ENCODE measurements at places on chromosomes 1 and 21.

DNA sequence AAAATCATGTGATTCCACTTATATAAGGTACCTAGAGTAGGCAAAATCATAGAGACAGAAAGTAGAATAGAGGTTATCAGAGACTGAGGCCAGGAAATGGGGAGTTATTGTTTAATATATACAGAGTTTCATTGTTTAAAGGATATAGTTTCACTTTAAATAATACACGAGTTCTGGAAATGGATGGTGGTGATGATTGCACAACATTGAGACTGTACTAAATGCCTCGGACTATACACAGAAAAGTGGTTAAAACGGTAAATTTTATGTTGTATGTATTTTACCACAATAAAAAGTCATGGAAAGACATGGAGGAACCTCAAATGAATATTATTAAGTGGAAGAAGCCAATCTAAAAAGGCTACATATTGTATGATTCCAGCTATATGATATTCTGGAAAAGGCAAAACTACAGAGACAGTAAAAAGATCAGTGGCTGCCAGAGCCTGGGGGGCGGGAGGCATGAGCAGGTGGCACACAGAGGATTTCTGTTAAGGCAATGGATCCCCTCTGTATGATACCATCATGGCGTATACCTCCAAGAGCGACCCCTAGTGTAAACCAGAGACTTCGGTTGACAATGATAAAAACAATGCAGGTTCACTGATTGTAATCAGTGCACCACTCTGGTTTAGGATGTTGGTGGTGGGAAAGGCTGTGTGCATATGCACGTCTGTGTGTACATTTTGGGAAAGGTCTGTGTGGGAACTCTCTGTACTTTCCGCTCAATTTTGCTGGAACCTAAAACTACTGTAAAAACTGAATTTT, 7.5 kb downstream of the C1orf198 start:
- DNase-seq = no peak

GRCh38 chr1:183040547-183040971, 17.3 kb downstream of the LAMC1 start:
- DNase-seq = no peak

DNA sequence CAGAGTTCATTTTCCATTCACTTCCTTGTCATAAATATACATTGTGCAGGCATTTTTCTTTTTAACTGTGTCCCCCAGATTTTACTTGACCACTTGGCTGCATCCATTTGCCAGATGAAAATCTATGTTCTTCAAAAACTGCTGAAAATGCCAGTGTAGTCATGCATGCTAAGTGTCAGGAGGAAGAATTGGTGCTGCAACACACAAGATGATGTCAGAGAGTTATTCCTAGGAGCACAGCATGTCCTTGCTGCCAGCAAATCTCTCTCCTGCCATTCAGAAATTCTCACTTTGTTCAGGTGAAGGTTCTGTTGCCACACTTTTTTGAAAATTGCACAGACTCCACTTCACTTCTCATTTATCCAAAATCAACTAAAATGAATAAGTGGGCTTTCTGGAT, 106.4 kb upstream of the MAGI3 start:
- DNase-seq = no peak

GRCh38 chr1:156807627-156808026, 9.0 kb downstream of the SH2D2A start:
- no peak for DNase-seq

DNA sequence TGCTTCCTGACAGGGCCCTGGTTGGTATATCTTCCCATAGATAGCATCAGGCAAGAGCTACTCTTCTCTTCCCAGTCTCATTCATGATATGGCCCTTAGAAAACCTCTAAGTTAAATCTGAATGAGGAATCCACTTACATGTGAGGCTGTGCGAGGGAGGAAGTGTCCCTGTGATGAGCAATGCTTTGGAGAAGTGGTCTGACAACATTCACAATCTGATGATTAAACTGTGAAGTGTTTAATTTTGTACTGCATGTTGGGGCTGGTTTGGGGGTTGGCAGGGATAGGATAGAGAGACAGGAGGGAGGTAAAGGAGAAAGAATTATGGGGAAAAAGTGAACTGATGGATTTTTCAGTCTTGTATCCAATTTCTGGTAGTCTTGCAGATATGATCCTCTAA, 421.2 kb upstream of the DAB1 start:
- DNase-seq = no peak
